NCI-H69 (cell line): ENCODE measurements at places on chromosomes 12 and 14.

DNA sequence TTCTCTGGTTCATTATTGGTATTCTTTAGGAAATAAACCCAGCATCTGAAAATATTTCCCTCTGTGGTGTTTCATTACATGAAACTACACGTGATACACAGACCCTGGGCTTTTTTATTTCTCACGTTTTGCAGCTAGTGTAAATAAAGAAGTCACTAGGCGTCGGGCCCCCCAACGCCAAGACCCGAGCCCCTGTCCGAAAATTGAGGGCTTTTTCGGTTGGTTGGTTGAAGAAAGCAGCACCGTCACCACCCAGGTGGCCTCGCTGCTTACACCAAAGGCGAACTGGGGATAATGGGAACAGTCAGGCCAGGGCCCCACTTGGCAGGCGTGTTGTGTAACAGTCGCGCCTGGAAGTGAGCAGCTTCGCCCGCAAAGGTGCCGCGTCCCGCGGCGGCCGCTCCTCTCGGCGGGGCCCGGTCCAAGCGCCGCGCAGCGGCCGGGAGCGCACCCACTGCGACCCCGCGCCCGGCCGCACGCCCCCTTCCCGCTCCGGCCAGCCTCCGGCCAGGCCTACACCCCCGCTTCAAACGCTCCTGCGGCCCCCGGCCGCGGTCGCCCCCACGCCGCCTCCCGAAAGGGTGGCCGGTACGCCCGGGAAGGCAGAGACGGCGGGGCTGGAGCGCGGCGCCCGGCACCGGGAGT lies 1.2 kb downstream of the DUSP16 start:
- peak; percentile 67 for DNase-seq

DNA sequence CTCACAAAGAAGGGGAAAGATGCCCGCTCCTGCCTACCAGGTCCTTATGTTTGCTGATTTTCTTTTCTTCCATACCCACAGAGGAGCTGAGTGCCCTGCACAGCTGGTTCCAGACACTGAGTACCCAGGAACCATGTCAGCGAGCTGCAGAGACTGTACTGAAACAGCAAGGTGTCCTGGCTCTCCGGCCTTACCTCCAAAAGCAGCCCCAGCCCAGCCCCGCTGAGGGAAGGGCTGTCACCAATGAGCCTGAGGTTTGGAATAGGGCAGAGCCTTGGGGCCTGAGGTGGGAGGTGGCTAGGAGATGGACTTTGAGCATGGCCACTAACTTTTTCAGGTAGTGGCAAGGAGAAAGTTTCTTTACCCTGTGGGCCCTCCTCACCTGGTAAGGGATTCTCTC lies 2.3 kb downstream of the MARS1 start:
- DNase-seq, result no peak

- DNase-seq, result peak; percentile 83
Observed at GRCh38 chr12:16611146-16611545, 5.2 kb upstream of the LMO3 start.

- DNase-seq, result peak; percentile 69
Observed at GRCh38 chr12:56724701-56724971, 463 bp downstream of the NACA start.

DNA sequence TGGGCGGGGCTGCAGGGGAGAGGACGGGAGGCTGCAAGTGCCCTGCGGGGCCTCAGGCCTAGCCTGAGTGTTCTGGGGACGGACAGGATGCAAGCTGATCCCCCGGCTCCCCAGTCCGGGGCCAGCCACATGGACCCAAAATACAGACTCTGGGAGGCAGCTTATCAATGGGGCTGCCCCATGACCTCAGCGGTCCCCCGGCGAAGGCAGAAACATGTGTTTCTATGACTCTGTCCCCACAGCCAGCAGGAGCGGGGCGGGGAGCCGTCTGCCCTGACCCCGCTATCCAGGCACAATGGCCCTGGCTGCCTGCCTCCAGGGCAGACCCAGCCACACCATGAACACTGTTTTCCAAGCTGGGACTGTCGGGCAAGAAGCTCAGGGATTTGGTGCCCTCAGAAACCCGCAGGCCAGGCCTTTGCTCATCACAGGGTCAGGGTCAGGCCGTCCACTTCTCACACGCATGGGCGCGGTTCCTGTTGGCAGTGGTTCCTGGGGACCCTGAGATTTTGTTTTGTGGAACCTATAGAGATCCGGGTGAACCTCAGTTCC lies 75.0 kb downstream of the RFLNA start:
- DNase-seq, result no peak

- no peak for DNase-seq
Observed at GRCh38 chr14:104676130-104676693, 13.2 kb upstream of the INF2 start.

DNA sequence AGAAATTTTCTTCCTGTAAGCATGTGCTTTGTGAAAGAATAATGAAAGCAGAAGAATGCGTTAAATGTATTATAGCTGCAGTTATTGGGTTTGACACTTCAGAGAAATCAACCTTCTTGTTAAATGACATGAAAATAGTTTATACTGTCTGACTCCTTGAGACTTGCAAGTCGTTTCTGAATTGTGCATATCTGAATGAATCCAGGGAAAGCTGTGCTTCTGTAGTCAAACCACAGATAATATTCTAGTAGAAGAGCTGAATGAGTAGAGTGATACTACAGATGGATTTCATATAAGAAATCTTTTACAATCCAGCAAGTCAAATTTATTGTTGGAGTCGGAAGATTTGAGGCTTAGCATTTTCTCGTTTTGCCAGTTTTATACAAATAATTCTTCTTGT lies 343.3 kb downstream of the RAD51B start:
- DNase-seq, result no peak

GRCh38 chr12:70393787-70394499 lies 27.9 kb downstream of the KCNMB4 start:
- no peak for DNase-seq

GRCh38 chr12:49982246-49983087 lies 9.7 kb downstream of the AQP6 start:
- DNase-seq, result no peak

- no peak for DNase-seq
Observed at GRCh38 chr14:72040528-72040927, 108.3 kb downstream of the RGS6 start.

GRCh38 chr12:82687021-82688011 lies 610 bp downstream of the TMTC2 start:
- peak; percentile 92 for DNase-seq

DNA sequence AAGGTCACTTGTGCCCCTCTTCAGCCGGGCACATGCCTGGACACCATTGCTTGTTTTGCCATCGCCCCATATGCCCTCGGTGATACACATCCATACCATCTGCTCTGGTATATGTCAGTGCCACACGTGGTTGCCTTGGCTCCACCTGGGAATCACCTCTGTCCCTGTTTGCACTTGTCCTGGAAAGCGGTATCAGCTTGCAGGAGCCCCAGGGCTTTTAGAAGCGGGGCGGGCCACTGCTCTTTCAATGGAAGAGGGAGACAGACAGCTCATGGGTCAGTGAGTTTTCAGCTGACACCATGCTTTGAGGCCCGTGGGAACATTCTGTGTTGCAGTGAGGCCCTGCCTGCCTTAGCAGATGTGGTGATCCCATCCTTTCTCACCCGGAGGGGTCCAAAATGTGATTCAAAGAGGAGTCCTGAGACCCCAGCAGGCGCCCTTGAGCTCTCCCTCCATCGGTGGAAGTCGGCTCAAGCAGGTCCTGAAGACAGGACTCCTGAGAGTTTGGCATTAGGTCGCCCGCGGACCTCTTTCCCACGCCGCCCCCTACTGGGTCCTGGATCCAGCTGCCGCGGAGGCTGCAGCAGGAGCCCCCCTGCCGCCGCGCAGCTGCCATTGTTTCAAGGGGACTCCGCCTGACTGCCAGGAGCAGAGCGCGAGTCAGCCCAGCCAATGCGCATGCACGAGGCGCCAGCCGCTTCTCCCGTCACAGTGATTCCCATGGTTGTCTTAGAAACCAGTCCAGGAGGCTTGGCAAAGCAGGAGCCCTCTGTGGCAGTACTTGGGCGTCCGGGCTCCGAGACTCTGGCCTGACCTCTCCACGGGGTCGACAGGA lies 773.2 kb upstream of the ALG10B start:
- no peak for DNase-seq

GRCh38 chr12:132071830-132072384 lies 72.2 kb downstream of the DDX51 start:
- no peak for DNase-seq
